ENCODE measurements at places on chromosomes 4 and X.

GRCh38 chrX:38220024-38220414 lies 652 bp downstream of the SRPX start:
- no peak for DNase-seq

DNA sequence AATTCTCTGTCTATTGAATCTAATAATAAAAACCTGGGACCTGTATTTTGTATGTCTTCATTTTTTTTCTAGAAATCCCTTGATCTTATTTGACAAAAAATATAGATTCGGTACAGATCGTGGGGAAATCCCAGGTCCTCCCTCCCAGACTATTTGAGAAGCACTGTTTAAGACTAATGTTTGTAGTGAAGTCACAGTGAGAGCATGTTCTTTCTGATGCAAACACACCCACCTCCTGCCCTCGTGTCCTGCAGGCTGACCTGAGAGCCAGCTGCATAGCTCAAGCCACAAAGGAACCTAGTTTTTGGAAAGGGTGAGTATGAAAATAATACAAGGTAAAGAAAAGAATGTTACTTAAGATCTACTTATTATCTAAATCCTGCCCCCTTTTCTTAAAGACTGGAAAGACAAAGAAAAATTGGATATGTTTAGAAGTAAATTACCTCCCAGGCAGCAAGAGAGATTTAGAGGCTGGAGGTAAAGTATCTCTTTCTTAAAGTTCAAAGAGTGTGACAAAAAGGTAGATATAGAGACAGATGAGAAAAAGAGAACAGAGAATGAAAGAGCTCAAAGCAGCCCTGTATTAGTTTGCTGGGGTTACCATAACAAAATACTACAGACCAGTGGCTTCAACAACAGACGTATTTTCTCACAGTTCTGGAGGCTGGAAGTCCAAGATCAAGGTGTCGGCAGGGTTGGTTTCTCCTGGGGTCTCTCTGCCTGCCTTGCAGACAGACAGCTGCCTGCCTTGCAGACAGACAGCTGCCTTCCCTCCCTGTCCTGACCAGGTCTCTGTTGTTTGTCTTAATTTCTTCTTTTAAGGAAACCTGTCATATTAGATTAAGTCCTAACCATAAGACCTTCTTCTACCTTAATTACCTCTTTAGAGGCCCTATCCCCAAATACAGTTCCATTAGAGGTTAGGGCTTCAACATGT lies 20.4 kb upstream of the DCTD start:
- no peak for DNase-seq

DNA sequence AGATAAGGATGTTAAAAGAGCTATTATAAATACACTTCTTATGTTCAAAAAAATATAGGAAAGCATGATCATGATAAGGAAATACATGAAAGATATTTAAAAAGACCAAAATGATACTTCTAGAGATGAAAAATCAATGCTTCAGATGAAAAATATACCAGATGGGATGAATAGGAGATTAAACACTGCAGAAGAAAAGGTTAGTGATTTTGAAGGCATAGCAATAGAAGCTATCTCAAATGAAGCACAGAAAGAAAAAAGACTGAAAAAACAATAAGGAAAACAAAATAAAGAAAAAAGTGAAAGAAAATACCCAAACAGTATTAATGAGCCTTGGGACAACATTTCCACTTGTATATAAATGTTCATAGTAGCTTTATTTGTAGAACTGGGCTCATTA lies 80.7 kb upstream of the LEF1 start:
- no peak for DNase-seq

DNA sequence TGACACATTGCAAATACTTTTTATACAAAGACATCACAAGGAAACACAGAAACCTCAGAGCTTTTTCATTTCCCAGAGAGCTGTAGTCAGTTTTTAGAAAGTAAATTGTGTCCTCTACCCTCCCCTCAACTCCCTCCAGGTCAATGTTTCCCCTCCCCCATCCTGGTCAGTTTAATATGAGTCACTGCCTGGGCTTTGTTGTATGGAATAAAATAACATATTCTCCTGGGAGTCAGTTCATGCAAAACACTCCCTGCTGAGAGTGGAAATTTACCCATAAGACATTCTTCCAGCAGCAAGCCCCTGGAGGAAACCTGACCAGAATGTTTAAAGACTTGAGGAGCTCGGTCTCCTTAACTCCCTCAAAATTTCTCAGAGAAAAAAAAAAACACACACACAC lies 270.1 kb upstream of the LDB2 start:
- no peak for DNase-seq

DNA sequence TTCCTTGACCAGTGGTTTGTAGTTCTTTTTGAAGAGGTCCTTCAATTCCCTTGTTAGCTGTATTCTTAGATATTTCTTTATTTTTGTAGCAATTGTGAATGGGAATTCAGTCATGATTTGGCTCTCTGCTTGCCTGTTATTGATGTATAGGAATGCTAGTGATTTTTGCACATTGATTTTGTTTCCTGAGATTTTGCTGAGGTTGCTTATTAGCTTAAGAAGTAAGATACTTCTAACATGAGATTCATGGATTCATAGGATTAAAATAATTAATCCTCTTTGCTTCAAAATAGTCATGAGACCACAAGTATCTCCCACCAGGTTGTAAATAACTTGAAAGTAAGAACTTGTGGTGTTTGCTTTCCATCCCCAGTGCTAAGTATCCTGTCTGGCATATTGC lies 308.9 kb downstream of the DTHD1 start:
- DNase-seq: no peak

GRCh38 chrX:56289449-56289848 lies 57.3 kb downstream of the KLF8 start:
- DNase-seq: no peak

- DNase-seq: no peak
These were observed 82.2 kb downstream of the EFHC2 start for GRCh38 chrX:44261286-44261685.

DNA sequence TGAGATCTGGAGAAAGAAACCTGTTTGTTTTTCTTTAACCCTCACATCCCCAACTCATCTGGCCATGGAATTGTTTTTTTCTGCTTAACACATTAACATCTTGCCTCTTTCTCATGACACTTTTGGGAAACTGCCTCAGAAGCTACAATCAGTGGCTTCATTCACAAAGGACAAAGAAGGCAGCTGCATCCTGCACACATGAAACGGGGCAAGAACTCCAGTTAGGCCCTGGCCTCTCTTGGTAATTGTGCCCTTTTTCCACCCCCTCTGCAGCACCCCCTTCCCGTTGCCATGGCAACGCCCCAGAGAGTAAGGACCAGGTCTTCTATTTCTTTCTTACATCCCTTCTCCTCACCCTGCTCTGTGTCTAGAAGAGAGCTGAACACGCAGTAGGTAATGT lies 103.4 kb downstream of the PDGFRA start:
- DNase-seq: no peak

DNA sequence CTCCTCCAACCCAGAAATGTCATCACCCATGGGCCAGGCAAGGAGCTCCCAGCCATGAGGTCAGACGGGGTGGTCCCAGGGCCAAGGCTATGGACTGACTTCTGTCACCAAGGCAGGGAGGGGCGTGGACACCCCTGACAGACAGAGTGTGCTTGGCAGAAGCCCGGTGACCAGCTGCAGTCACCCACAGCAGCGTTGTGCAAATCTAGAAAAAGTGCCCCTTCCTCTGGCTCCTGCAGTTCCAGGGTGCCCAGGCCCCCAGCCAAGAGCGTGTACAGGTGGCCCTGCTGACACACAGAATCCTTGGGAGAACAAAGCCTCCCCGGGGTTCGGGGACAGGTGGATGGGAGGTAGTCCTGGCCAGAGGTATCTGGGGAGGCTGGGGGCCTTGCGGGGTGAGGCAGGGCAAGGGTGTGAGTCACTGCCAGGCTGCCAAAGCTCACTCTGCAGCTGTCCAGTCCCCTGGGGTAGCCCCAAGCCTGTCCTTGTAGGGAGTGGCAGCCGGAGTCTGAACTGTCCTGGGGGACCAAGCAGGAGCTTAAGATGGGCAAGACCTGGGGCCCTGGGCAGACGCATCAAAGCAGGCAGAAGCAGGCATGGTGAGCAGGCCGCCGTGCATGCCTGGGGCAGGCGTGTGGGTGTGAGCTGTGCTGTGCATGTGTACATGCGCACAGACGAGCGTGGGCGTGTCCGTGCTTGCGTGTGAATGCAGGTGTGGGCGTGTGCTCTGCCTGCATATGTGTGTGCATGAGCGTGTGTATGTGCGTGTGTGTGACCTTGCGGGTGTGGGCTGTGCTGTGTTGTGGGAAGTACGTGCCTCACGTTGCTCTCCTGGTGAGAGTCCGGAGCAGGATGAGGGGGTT lies 3.3 kb downstream of the MYL5 start:
- DNase-seq: no peak

DNA sequence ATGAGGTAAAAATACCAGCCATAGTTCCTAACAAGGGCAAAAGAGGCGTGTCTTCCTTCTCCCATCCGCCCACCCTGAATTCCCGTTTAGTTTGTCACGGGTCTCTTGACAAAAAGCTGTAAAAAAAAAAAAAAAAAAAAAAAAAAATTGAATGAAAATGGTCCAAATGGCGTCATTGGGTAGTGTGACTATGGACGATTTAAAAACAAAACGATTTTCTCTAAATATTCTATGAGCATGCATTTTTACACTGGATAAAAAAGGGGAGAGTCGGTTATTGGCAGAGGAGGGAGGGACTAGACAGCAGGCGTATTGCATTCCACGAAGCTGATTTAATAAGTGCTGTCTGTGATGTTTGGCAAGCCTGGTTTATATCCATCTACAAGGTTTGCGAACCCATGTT lies at the start of gene FAM133A:
TSS of gene FAM133A (plus strand) at position 338 of the 403 bp plus-strand sequence. CDS start 35,214 bp downstream, outside the sequence.
- no peak for DNase-seq

DNA sequence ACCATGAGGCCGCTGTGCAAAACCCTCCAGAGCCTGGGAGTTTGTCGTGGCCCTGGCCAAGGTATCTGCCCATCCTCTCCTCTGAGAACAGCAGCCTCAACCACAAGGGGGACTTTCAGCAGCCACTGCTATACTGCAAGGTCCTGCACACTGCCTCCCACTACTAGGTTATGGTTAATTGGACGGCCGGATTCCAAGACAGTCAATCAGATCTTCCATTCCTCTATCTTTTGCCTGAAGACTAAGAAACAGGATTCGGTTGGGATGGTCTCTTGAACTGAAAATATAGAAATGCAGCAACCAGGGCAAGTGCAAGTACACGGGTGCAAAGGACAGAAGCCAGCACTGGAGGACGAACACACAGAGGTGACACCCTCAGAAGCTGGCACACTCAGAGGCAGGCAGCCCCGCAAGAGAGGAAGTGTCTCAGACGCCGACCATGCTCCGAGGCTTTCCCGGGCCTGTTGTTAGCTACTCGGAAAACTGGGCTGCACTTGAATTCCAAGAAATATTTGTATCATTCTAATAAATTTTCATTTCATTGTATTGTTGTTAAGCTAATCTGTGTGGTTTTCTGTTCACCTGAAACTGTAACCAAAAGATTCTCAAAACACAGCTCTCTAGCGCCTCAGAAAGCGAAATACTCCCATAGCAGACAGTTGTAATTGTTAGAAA lies 63.3 kb downstream of the AFAP1 start:
- DNase-seq: no peak

DNA sequence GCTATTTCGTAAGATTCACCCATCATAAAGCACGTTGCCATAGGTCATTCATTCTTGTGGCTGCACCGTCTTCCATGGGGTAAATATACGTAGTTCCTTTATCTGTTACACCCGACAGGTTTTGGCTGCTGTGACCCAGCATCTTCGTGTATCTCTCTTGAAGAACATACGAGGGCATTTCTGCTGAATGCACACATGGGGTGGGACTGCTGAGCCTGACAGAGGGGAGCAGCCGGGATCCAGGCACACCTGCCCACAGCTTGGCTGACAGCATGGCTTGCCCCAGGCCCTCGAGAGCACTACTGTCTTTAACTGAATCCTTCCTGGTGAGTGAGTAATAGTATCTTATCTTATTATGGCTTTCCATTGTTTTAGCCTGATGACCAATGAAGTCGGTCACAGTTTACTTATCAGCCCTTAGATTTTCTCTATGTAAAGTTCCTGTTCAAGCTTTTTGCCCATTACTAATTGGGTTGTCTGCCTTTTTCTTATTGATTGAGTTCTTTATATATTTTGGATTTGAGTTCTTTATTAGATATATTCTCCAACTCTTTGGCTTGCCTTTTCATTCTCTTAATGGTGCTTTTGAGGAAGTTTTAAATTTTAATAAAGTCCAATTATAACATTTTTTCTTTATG lies 45.0 kb upstream of the MXD4 start:
- DNase-seq: no peak

DNA sequence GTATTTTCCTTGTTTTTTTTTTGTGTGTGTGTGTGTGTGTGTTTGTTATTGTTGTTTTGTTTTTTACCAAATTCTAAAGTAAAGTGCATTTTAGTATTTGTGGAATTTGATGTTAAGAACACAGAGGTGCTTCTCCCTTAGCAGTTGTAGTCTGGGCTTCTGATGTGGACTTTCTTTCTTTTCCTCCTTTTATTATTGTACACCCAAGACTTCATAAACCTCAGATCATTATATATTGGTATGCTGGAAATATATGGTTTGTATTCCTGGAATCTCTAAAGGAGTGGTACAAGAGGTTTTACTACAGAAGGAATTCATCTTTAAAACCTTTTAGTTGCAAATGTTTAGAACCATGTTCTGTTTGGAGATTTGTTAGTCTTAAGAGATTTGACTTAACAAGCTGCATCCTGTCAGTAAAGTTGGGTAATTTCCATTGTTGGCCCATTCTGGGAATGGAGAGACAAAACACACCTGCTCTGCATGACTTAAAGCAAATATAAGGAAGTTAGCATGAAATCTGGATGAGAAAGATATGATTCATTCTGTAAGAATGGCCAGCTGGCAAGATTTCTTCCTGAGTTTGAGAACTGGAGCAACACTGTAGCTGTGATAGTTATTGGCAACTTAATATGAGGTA lies 64.0 kb downstream of the SMAD1 start:
- no peak for DNase-seq

DNA sequence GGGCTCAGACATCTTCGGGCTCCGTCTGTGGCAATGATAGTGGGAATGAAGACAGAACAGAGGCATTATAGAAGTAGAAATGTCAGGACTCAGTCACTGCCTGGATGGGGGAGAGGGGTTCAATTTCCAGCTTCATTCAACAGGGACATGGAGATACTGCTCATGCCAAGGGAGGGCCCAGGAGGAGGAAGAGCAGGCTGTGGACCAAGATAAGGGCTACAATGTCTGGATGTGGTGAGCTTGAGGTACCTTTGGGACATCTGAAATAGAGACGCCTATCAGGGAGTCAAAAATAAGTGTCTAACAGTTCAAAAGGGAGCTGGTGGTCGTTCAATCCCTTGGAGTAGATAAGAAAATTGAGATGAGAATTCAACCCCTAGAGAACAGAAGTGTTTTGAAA lies 34.5 kb downstream of the ELF4 start:
- no peak for DNase-seq

DNA sequence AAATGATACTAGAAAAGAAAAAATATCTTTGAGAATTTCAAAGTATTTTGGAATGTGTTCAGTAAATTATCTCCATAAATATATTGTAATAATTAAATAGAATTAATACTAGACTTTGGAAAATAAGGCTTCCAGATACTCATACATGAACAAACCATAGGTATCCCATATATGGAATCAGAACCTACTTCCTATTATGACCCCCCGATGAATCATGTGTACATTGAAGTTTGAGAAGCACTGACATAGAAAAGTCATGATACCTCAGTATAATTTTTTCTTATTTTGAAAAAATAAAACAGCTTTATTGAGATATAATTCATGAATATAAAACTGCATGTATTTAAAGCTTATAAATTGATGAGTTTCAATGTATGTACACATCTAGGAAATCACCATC lies 27.2 kb upstream of the SMARCA5 start:
- DNase-seq: no peak

GRCh38 chrX:68087526-68087925 lies 345.8 kb downstream of the OPHN1 start:
- no peak for DNase-seq

GRCh38 chr4:174135530-174135929 lies 147.9 kb downstream of the FBXO8 start:
- no peak for DNase-seq

All from NCI-H1092 (cell line).